IMR-90 (cell line): ENCODE measurements at places on chromosomes 1 and 21. TPM values are rescaled to one million over a fixed set of nuclear protein-coding genes. Genes with fewer than 3 reads are reported as not detected.

TRIM46 gene
- 2.3 and 2.5 TPM in 2 replicates for total RNA-seq

DNA sequence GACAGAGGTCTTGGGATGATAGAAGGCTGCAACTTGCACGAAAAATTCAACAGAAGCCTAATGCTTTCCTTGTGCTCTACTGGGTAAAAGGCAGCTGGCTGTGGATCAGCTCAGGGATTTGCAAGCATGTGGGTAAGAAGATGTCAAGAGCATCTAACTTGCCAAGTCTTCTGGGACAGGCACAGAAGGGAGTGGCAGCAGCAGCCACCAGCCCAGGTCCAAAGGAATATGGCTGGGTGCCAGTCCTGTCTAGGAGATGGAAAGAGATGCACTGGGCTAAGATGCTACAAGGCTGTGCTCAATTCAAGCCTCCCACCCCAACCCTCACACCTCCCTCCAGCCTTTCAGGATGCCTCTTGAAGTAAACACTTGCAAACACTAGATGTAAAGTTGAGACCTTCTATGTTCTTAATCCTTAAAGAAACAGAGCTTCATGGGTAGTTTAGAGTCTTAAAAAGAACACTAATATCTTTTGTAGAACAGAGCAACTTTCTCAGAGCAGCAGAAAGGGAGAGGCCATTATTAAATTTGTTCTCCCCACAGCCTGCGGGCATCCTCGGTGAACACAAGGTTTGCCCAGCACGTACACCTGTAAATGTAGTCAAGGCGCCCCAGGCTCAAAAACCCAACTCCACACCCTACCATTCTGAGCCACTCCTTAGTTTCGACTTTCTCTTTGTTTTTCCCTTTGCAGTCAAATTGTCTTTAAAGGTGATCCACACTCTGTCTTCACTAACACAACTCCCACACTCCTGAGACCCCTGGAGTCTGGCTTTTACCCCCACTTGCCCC, 64.6 kb upstream of the BCAR3 start:
- H3K27me3 ChIP-seq: no peaks in the 10 kb centered on the region
- H3K4me3 ChIP-seq: no peak overlapping the region
- DNase-seq: no peak
- H3K36me3 ChIP-seq: no peaks in the 10 kb centered on the region

DNA sequence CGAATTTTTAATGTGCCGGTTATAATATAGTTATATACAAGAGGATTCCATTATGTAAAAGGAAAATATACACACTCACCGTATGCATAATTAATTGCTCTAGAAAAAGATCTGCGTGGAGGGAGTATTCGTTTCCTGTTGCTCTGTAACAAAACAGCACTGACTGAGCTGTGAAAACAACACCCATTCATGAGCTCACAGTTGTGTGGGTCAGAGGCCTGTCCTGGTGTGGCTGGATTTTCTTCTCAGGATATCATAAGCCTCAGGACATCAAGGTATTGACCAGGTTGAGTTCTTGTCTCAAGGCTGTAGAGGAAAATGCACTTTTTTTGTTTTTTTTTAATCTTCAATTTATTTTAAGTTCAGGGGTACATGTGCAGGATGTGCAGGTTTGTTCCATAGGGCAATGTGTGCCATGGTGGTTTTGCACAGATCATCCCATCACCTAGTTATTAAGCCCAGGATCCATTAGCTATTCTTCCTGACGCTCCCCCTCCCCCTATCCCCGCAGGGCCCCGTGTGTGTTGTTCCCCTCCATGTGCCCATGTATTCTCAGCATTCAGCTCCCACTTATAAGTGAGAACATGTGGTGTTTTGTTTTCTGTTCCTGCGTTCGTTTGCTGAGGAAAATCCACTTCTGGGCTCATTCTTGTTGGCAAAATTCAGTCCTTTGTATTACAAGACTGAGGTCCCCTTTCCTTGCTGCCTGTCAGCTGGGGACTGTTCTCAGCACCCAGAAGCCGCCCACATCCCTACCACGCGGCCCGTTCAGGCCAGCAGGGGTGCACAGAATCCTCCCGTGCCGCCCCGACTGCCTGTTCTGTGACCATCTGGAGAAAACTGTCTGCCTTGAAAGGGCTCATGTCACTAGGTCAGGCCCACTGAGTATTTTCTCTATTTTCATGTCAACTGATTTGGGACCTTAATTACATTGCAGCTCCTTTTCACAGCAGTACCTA, 87.4 kb upstream of the ERRFI1 start:
- no peak overlapping the region for H3K4me3 ChIP-seq
- DNase-seq: no peak
- H3K27ac ChIP-seq: no peak overlapping the region
- H3K4me1 ChIP-seq: peaks cover 20% of the 10 kb centered on the region
- H3K27me3 ChIP-seq: no peaks in the 10 kb centered on the region

PGLYRP3 gene
- total RNA-seq: not detected in 2 replicates

GABPB2 gene
- total RNA-seq: 11.9 and 12.9 TPM in 2 replicates

ADORA3 gene
- not detected in 2 replicates for total RNA-seq
